ENCODE measurements at places on chromosomes 1 and 21. TPM values are rescaled to one million over a fixed set of nuclear protein-coding genes. Genes with fewer than 3 reads are reported as not detected.

DNA sequence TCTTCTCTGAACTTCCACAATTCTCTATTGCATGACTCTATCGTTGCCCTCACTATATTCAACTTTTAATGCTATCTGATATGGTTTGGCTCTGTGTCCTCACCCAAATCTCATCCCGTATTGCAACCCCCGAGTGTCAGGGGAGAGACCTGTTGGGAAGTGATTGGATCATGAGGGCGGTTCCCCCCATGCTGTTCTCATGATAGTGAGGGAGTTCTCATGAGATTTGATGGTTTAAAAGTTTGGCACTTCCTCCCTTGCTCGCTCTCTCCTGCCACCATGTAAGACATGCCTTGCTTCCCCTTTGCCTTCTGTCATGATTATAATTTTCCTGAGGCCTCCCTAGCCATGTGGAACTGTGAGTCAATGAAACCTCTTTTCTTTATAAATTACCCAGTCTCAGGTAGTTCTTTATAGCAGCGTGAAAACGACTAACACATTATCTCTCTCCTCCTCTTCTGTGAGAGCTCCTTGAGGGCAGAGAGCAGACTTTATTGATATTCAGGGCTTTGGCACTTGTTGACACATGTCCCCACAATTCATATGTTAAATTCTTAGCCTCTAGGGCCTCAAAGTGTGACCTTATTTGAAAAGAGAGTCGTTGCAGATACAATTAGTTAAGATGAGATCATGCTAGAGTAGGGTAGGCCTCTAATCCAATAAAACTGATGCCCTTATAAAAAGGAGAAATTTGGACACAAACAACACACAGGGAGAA, 52.1 kb downstream of the ADCY10 start:
- no peak for DNase-seq

DNA sequence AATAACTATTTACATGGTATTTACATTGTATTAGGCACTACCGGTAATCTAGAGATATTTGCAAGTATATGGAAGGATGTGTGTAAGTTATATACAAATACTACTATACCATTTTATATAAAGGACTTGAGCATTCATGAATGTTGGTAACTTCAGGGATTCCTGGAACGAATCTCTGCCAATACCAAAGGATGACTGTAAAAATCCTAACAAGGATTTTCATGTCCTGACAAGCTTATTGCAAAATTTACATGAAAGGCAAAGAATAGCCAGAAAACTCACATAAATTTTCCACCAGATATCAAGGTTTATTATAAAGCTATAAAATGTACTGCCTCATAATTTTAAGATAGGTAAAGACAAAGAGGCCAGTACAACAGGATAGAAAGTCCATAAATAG, 325.2 kb upstream of the NRIP1 start:
- DNase-seq = no peak

The FCRL5 gene
- not detected for total RNA-seq

- DNase-seq = no peak
Observed at GRCh38 chr1:48223366-48224240, 1.1 kb downstream of the SLC5A9 start.

GRCh38 chr1:15154480-15155036, 1.0 kb downstream of the TMEM51 start:
- peak; percentile 49 for DNase-seq

DNA sequence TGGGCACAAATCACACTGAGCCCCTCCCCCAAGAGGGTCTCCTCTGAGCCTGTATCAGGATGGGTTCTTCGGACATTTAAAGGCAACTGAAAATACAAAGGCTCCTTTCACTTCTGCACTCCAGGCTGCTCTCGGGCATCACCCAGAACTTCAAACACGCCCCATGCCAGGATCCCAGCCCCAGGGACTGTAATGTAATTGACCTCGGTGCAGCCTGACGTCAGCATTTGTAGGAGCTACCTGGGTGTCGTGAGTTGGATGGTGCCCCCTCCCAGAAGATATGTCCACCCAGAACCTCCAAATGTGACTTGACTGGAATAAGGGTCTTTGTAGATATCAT, 95.2 kb downstream of the PSMG1 start:
- no peak for DNase-seq

GRCh38 chr1:182802006-182802803, 12.6 kb downstream of the NPL start:
- no peak for DNase-seq

The CDC42BPA gene
- 71.8 TPM for total RNA-seq

GRCh38 chr1:162033428-162033827, 9.8 kb upstream of the OLFML2B start:
- peak; percentile 47 for DNase-seq

DNA sequence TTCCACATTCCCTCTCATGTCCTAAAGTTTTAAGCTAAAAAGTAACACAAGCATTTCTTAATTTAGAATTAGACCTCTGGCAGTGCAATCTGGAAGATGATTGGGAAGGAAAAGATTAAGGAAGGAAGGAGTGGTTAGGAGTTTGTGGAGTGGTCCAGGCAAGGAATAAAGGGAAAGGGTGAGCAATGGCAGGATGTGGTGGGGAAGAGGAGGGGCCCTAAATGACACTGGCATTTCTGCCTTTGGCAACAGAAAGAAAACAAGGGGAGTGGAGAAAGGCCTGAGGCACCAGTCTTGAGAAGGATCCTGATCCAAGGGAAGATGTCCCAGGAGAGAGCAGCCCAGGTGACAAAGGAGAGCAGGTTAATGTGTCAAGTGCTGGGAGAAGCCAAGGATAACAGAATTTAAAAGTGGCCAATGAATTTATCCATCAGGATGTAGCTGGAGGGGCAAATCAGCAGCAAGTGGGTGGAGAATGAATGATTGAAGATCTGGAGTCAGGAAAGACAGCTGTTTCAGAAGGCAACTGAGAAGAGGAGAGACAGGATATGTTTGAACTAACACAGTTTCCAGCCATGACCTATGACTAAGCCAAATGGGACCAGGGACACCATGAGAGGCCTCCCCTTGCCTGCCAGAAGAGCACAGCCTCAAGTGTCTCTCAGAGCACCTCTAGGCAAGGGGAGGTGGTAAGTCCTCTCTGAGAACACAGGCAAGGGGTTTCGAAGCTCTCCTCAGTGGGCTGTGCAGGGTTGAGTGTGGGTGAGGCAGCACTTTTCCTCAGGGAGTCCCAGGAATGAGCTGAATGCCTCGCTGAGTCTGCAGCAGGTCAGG, 20.9 kb upstream of the LY9 start:
- no peak for DNase-seq

DNA sequence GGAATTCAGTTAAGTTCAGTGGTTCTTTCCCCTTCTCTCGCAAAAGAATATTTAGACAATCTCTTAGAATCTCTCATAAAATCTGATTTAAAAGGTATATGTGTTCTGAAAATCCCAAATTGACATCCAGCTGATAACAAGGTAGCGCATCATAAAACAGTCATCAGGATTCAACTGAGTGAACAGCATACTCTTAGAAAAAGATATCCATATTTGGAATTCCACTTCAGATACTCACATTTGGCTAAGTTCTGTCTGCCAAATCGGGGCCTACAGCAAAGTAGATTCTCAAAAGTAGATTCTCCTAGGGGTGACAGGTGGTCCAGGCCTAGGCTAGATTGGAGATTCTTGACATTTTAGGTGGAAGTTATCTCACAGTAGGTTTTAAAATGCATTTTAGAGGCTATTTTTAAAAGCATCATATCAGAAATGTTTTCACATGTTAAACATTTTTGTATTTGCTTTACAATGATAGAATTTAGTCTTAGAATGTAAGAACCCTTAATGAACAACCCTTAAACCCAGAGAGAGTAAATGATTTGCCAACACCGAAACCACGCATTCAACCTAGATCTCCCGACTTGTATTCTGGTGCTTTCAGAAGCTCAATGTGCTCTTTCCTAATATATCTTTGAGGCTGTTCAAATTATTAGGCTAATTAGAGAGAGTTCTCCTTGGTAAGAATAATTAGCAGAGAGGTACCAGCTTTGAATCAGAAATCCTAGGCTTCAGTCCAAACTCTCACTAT, 318.9 kb downstream of the LMO4 start:
- no peak for DNase-seq

The LAMC1 gene
- total RNA-seq = 175 TPM

DNA sequence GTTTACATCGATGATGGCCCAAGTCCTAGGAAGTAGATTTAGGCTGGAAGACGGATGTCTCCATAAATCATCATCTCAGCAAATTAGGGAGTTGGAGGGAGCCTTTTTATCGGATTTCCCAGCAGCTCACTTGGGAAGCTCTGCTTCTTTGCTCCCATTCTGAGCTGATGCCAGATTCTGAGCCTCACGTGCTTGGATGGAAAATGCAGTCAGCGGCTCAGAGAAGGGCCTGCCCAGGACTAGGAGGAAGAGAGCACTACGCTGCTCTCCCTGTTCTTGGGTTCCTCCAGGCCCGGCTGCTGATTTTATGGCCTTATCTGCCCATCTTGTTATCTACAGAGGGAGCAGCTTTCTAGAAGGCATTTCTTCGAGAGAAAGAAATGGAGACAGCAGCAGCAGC, 42.0 kb downstream of the UBIAD1 start:
- no peak for DNase-seq

The ARHGAP30 gene
- total RNA-seq = 7.5 TPM

GRCh38 chr1:110152133-110152785, 2.0 kb downstream of the SLC6A17 start:
- DNase-seq = no peak

The DMBX1 gene
- not detected for total RNA-seq

The CCDC27 gene
- not detected for total RNA-seq

DNA sequence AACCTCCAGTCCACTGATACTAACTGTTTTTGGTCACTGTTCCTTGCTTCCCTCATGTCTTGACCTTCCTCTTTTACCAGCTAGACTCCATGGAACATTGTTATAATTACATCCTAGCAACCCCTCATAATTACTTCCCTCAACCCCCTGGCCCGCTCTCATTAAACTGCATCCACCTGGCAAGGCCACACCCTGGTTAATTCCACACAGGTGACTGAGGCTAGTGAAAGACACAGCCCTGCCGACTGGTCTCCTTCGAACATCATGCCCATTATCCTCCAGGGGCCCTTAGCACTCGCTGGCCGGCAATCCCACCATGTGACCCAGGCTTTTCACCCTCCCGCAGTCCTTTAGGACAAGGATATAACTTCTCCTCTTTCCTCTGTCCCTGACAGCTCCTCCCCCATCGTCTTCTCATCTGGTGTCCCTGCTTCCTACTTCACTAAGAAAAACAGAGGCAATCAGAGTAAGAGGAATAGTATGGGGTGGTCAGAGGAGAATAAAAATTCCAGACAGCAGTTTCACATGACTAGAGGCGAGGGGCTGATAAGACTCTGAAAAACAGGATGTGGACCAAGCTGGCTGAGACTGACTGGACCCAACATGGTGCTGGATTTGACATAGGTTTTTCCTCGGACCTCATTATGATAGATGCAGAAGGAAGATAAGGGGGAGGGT, 8.8 kb upstream of the TENT5B start:
- DNase-seq = peak; percentile 51

GRCh38 chr1:178649582-178650350, 75.3 kb upstream of the RALGPS2 start:
- DNase-seq = no peak

DNA sequence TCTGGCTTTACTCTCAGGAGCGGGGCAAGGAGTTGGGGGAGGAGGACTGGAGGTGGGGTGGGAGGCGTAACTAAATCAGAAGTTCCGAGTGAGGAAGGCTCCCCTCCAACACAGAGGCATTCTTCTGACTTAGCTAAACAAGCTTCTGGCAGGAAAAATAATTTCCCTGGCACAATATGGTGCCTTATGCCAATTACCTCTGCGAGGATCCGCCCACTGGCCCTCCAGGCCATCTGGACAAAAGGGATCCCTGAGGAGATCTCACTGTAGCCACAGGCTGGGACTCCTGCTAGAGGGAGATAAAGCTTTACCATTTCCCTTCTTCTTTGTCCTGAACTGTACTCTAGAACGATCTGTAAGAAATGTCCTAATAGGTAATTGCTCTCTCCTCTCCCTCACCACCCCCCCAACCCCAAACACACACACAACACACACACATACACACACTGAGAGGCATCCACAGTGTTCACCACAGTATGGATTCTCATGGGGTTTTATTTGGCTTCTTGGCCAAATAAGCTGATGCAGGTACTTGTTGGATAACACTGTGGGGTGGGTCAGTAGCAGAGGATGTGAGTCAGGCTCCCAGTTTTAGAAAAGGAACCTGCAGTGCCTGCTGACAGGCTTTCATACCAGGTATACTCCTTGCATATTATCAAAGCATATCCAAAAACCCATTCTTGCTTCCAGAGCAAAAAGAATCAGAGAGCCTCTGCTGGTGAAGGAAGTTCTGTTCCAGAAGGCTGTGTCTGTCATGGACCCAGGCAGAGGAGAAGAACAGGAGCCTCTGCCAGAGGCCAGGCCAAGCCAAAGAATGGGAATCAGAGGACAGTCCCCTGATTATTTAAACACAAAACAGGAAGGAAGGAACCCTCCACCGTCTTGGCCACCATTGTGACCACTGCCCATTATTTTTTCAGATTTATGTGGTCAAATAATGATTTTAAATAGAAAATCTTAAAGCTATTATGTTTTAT, 169.1 kb downstream of the C1orf21 start:
- no peak for DNase-seq

GRCh38 chr1:15188130-15188524, 34.6 kb downstream of the TMEM51 start:
- DNase-seq = no peak

DNA sequence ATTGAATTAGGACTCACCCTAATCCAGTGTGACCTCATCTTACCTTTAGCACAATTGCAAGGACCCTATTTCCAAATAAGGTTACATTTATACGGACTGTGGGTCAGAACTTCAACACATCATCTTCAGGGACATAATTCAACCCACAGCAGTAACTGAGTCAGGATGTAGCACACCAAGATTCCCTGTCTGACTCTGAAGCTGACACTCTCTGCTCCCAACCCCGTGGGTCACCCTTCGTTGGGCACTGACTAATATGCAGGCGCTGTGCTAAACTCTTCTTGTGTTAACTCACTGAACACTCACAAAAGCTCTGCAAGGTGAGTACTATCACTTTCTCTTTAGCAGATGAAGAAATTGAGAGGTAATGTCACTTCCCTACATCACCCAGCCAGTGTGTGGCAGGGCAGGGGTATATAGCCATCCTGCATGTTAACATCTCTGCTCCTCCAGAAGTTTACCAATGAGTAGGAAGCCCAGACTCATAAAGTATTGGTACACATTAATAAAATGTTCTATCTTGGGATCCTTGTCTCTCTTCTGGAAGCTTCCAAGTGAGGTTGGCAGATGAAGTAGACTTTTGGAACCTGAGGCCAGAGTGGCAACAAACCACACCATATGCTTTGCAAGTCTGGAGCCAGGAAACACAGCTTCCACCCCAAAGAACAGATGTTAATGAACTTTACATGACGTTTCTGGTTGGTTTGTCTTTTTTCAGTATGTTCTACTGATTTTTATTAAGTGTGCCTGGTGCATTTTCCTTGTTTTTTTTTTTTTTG, 139.2 kb upstream of the KLHDC7A start:
- no peak for DNase-seq

GRCh38 chr1:152981146-152981871, 2.6 kb upstream of the SPRR1A start:
- no peak for DNase-seq

The FCRL4 gene
- total RNA-seq = not detected
